Activated T-cell treated with anti-CD3 and anti-CD28 coated beads, Interleukin-2, amount 50 U/mL, for 48 hours (primary cell): ENCODE measurements at places on chromosomes 6 and 20.

DNA sequence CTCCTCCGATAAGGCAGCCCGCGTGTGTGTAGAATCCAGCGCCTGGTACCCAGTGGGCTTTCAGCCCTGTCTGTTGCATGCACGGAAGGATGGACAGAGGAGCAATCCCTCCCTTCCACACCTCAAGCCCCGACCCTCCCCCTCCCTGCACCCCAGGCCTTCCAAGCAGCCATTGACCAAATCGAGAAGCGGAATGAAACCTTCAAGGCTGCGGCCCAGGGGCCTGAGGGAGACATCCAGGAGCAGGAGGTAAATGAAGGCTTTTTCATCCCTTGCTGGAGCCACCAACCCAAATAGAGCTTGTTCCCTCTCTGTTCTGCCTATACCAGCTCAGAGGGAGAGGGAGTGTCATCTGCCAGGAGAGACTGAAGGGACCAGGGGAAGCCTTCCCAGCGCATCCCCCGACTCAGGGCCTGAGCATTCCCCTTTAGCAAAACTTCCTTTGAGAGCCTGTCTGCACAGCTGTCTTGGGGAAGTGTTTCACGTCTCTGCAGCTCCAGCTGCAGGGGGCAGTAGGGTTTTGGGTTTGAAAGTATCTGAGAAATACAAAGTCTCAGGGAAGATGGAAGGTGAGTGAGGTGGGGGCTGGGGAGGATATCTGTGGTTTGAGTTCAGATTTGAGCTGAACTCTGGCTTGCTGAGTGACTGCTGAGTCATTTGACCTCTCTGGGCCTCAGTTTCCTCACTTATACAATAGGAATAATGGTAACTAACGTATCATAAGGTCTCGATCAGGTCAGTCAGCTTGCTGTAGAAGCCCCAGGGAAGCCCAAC is 16.1 kb downstream of the FGD2 start:
- peak; percentile 79 for DNase-seq

- no peak for DNase-seq
Measured at GRCh38 chr20:40646361-40646760, 42.7 kb downstream of the MAFB start.

GRCh38 chr6:34583861-34584604 is 27.9 kb upstream of the SPDEF start:
- DNase-seq = no peak

GRCh38 chr6:3902871-3903648 is 53.9 kb downstream of the FAM50B start:
- DNase-seq = no peak

GRCh38 chr6:3473773-3474172 is 16.9 kb upstream of the SLC22A23 start:
- DNase-seq = no peak

DNA sequence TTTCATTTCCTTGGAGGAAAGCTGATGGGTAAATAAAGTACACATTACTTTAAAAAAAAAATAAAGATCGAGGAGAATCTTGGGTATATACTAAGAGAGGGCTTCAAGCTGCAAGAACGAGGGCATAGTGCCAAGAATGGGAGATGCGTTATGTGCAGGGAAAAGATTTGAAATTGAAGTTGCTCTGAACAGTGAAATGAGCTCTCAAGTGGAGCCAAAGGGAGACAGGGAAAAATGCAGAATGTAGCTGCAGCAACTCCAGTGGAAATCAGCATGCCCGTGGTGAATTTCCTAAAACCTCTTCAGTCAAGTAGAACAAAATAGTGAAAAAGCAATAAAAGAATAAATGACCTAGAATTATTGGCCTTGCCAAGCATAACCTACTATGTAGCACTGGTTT is 11.4 kb upstream of the COL9A1 start:
- DNase-seq = no peak

- DNase-seq = peak; percentile 89
Measured at GRCh38 chr20:63979557-63980316, at the start of gene SAMD10. Gene SAMD10 (minus strand): TSS chr20:63979642. CDS start chr20:63979467, 175 bp downstream.

DNA sequence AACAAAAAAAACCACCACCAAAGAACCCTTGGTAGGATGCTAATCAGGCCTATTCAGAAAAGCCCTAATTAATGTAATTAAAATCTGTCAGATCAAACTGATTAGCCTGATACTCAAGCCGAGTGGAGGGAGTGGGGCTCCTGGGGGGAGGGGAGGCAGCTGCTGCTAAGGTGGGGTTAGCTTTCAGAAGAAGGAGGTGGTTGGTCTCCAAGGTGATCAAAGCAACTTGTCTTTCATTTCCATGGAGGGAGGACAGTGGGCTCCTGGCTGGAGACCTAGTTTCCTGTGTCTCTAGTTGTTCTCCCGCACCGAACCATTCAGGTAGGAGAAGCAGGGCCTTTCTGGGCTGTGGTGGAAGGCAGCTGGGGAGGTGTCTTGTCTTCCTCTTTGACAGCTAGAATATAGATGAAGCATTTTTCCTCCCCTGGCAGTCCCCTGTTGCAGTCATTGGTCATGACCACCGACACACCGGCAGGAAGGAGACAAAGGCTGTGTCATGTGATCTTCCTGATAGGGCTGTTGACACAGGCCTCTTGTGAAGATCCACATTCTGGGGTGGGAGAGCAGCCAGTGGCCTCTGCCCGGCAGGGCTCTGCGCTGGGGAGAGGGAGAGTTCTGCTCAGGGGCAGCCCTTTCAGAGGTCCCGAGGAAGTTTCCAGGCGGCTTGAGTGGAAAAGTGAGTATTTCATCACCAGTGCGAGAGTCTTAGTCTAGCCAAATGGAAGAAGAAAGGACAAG is 39.9 kb upstream of the PRDM1 start:
- no peak for DNase-seq

DNA sequence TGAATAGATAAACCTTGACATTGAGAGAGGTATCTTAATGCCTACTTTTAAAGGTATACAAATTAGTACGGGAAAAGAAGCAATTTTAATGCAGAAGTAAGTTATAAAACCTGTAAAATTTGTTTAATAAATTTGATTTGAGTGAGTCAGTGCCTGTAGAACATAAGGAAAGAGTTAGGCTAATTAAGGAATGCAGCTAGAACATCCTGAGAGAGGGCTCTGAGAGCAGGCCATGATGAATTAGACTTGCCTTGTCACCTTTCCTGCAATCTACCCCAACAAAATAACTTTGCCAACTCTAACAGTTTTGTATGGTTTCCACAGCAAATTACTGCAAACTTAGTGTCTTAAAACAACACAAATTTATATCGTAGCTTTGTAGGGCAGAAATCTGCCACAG is 700.8 kb downstream of the RFPL4B start:
- DNase-seq = no peak

GRCh38 chr6:55833284-55833683 is 42.1 kb downstream of the BMP5 start:
- DNase-seq = no peak

DNA sequence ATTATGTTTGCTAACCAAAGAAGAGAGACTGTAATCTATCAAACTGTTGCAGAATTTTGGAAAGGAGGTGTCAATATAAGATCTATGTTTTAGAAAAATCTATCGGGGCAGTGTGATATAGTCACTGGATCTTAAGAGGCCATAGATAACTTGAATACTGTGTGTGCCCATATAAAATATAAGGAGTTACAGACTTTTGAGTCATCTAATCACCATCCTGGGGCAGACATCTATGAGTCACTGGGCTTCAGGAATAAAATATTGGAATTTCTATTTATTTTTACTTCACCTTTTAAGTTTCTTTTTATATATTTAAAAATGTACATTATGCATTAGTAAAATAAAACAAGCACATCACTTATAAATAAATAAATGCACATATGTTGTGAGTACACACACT is 509.3 kb upstream of the MAN1A1 start:
- DNase-seq = no peak

GRCh38 chr20:19993958-19994669 is 23.0 kb upstream of the NAA20 start:
- DNase-seq = no peak

DNA sequence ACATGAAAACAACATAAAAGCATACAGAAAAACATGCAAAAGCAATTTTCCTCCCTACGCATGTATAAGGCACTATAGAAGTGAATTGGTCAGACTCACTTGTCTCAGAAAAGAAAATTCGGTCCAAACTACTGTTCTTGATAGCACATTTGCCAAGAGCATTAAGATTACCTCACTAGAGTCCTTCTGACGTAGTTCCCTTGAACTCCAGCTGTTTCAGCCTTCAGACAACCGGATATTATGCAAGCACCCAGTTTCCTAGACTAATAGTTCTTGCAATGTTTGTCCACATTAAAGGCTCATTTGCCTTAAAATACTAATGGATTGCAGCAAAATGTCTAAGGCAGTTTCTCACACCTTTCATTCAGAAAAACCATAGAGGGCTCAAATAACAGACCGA is 2.5 kb upstream of the CASS4 start:
- no peak for DNase-seq
